ENCODE measurements at places on chromosomes 2 and 18. TPM values are rescaled to one million over a fixed set of nuclear protein-coding genes. Genes with fewer than 3 reads are reported as not detected.

- DNase-seq, result no peak
Observed at GRCh38 chr18:50776383-50776782, 43.4 kb downstream of the MRO start.

GRCh38 chr2:57569396-57569795, 477.2 kb upstream of the VRK2 start:
- DNase-seq, result no peak

DNA sequence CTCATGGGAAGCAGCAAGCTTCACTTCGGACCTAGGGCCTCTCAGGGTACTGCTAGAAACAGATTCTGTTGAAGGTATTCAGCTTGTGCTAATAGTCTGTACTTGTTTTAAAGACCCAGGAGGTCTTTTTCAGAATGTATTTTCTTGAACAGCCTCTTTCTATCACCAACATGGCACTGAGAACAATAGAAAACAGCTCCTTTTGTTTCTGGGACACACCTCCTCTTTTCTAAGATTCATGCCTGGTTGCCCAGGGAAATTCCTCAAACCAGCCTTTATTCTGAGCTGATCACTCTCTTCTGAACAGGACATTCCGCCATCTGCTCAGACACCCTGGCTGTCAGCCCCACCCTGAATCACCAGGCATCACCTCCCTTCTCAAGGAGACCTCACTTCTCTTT, 389.6 kb downstream of the TGIF1 start:
- DNase-seq, result no peak

DNA sequence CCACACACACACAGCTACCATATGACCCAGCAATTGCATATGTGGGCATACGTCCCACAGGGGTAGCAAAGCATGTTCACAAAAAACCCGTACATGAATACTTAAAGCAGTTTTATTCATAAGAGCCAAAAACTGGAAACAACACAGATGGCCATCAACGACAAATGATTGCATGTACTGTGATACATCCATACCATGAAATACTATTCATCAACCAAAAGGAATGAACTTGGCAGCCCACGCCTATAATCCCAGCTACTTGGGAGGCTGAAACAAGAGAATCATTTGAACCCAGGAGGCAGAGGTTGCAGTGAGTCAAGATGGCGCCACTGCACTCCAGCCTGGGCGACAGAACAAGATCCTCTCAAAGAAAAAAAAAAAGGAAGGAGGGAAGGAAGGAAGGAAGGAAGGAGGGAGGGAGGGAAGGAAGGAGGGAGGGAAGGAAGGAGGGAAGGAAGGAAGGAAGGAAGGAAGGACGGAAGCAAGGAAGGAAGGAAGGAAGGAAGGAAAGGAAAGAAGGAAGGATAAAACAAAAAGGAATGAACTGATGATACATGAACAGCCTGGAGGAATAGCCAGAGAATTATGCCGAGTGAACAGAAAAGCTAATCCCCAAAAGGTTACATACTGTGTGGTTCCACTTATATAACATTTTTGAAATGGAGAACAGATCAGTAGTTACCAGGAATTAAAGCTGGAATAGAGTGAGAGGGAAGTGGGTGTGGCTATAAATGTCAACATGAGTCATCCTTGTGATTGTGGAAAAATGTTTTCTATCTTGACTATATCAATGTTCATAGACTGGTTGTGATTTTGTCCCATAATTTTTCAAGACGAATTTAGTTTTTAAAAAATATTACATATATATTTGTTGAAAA, 19.6 kb upstream of the YPEL5 start:
- peak; percentile 37 for DNase-seq

DNA sequence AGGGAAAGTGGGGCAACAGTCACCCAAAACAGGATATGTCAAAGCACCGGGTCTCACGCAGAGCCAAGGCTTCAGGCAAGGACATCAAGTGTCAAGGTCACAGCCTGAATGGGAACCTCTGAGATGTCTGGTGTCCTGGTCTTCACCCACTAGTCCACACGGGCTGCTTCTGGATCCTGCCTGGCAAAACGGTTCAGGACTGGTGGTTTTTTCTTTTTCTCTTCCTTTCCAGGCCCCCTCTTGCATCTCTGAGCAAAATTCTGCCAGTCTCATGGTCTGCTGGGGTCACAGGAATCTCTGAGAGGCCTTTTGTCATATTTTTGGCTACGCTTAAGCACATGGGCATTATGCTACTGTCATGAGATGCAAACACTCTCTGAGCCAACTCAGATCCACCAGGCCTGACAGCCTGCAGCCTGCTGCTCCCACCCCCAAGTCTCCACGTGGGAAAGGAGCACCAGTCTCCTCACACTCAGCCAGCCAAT, 518.2 kb upstream of the ZEB2 start:
- no peak for DNase-seq

ALPI gene
- not detected for total RNA-seq

TNS1 gene
- 3.3 TPM for total RNA-seq

GRCh38 chr2:55138882-55139229, 88.6 kb upstream of the RTN4 start:
- DNase-seq, result no peak

- DNase-seq, result peak; percentile 32
Observed at GRCh38 chr2:121104721-121105141, 180.3 kb downstream of the TFCP2L1 start.

ATL2 gene
- 61.3 TPM for total RNA-seq

- DNase-seq, result no peak
Observed at GRCh38 chr2:288758-289361, 969 bp upstream of the ALKAL2 start.

DNA sequence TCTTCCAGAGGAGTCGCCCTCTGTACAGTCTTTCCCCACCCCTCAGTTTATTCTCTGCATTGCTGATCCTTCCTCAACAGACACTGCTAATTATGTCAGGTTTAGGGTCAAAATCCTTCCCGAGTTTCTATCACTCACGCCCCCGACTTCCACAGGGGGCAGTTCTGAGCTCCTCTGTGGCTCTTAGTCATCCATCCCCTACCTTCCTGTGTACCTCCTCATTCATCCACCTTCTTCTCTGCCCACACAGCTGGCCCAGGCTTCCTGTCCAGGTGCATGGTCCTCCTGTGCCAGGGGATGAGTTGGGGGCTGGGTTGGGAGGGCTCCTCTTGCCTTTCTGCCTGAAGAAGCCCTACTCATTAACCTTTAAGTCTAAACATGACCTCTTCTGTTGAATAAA, 202.9 kb downstream of the ARL4C start:
- DNase-seq, result peak; percentile 19

DNA sequence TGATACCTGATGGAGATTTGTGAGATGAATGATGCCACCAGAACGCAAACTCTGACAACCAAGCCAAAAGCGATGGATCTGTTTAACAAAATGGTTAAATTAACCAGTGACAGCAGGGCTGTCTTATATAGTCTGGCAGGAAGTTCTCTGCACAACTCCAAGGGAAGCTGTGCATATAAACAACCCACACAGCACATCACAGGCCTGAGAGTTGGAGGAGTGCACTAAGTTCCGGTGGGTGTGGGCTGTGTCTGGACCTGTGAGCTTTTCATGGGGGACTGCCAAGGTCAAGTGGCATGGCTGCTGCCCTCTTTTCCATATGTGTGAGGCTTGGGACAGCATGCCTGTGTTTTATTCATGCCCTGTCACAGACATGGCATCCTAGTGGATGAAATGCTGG, 414.6 kb upstream of the TRIB2 start:
- DNase-seq, result no peak

CDK5R2 gene
- not detected for total RNA-seq

DNA sequence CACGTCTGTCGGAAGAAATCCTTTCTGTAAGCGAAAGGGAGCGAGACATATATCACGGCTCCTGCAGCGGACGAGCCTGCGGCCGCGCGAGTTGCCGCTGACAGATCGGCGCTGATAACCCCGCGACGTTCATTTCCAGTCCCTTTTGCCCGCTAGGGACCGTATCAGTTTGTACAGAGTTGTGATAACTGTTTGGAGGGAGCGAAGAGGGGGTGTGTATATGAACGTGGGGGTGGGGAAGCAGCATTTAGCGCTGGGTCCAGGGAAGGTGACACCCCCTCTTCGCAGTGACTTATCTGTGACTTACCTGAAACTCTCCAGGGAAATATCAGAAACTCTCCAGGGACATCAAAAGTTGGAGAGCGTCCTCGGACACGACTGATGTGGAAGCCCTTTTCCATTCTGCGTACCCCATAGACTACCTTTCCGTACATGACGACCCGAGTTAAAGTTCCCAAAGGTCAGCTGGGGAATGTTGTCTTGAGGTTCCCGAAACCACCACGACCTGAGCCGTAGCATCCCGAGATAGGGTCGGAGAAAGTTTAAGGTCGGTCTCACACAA, 948 bp upstream of the GATA6 start:
- no peak for DNase-seq

DNA sequence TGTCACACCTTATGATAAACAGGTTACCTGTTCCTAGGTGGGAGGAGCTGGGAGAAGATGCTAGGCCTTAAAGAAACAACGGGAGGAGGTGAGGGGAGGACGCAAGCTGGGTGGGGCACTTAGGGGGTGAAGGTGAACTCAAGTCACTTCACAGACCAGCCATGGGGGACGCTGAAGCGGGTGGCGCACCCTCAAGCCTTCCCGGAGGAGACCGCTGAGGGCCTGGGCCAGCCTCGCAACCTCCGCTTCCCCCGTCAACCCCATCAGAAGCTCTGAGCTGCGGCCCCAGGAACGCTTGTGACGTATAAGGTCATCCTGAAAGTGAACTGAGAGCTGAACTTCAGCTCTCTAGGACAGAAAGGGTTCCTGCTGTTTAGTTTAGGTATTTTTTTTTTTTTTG, 133.5 kb downstream of the MBP start:
- DNase-seq, result no peak

DNA sequence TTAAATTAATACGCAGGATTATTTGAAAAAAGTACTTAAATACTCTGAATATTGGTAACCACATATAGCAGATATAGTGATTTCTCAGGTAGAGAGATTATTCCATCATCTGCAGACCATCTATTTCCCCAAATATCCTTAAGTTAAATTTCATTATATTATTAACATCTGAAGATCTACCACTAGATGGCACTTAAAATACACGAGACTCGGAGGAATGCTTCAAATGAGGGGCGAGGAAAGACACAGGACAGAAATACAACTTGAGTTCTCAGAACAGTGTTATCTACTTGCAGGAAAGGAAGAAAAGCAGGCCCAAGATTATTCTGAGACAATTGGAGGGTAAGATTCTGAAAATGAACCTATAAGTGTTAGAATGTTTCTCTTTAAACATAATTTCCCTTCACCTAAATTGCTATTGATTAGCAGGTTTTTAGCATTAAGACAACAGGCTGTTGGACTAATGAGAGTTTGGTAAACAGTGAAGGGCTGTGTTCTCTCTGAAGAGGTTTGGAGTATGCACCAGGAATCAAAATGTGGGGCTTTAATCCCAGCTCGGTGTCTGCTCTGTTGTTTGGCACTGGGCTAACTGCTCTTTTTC, 76.9 kb upstream of the GCFC2 start:
- DNase-seq, result peak; percentile 58

GRCh38 chr2:216006164-216006663, 7.1 kb downstream of the MREG start:
- peak; percentile 96 for DNase-seq

ACTR1B gene
- 63.7 TPM for total RNA-seq

B3GNT7 gene
- total RNA-seq, result not detected

FBXO15 gene
- 0.79 TPM for total RNA-seq

GRCh38 chr18:6578686-6579085, 150.8 kb upstream of the ARHGAP28 start:
- no peak for DNase-seq

DNA sequence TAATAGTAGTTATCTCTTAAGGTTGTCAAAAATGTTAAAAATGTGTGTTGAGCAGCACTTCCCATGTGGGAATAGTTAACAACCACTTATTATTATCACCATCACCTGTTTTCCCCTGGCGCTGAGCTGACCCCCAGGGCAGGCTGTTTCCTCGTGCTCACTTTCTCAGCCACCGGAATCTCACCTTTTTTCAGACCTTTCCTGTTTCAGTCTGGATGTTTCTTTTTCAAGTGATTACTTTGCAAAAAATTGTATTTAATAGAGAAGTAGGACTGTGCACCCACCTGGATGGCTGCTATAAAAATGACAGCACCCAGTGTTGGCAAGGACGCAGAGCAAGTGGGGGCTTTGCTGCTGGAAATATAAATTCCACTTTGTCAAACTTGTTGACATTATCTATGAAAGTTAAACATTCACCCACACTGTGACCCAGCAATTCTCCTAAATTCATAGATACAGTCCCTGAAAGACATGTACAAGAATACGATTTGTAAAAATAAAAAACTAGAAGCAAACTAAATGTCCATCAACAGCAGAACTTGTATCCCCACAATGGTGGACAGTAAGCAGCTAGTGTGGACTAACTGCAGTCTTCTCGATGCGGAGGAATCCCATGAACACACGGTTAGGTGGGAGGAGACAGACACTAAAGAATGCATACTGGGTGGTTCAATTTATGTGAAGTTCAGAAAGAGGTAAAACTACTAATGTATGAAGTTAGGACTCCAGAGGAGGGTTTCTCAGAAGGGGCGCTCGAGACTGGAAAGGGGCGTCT, 66.5 kb downstream of the SOWAHC start:
- no peak for DNase-seq

RASGRP3 gene
- total RNA-seq, result not detected

DNA sequence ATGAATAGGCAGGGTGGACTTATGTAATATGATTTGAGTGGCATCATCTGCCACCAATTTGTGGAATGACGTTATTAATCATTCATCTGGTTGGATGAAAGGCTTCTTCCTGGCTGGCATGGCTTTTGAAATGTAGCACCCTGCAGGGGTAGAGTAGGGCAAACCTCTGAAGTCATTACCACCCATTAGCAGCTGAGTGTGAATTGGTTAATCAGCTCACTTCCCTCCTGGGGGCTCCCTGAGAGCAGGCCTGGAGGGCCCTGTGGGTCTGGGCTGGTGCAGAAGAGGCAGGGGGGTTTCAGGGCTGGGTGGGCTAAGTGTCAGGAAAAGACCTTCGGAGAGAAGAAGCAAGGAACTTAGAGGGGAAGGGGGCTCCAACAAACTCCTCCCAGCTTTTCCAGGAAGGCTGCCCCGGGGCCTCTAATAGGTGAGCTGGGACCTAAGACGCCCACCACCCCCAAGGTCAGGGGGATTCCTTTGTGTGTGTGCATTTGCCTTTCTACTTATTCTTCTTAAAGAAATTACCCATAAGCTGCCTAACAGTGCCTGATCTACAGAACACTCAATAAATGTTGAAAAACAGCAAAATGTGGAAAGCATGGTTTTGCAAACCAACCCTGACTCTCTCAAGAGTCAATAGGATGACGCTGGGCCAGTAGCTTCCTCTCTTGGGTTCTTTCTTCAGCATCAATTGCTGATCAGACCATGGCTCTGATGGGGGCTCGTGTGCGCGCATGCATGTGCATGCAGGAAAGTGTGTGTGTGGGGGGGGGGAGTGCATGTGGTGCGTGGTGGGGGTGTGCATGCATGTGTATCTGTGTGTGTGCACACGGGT, 49.7 kb upstream of the ZNF516 start:
- no peak for DNase-seq

DNA sequence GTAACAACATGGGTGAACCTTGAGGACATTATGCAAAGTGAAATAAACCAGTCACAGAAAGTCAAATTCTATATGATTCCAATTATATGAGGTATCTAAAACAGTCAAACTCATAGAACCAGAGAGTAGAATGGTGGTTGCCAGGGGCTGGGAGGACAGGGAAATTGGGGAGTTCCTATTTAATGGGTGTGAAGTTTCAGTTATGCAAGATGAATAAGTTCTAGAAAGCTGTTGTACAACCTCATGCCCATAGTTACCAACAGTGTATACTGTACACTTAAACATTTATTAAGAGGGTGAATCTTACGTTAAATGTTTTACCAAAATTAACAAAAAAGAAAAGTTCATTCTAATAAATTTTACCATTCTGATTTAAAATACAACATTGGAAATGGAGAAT, 92.7 kb upstream of the WDSUB1 start:
- no peak for DNase-seq

GRCh38 chr2:167279810-167280209, 391.5 kb downstream of the XIRP2 start:
- no peak for DNase-seq

Data from MCF 10A (cell line).